ENCODE measurements at places on chromosomes 4 and X. TPM values are rescaled to one million over a fixed set of nuclear protein-coding genes. Genes with fewer than 3 reads are reported as not detected.

Gene HTRA3
- total RNA-seq, result not detected

Gene CPE
- not detected for total RNA-seq

Gene RNF212
- 2.9 TPM for total RNA-seq

Gene MGAT4D
- total RNA-seq, result not detected

Gene FREM3
- not detected for total RNA-seq

Gene ZMAT1
- total RNA-seq, result 1.1 TPM

Gene UGT2A3
- total RNA-seq, result 0.08 TPM

Gene HUWE1
- 433 TPM for total RNA-seq

Gene NUDT10
- total RNA-seq, result 1.1 TPM

Gene AWAT2
- total RNA-seq, result not detected

Gene CITED1
- not detected for total RNA-seq

Gene GPR34
- 0.38 TPM for total RNA-seq

Gene PNMA5
- not detected for total RNA-seq

Gene WDFY3
- total RNA-seq, result 0.30 TPM

Gene WNK3
- total RNA-seq, result 0.71 TPM

Gene SPANXB1
- not detected for total RNA-seq

Gene ADRA2C
- total RNA-seq, result not detected

Gene PIR
- 1.0 TPM for total RNA-seq

Gene MAB21L2
- not detected for total RNA-seq

Gene DGAT2L6
- total RNA-seq, result not detected

Gene SMIM10L2A
- total RNA-seq, result 0.38 TPM

Gene MTTP
- not detected for total RNA-seq

Gene NEIL3
- total RNA-seq, result 1.2 TPM

Gene F8A1
- 54.8 TPM for total RNA-seq

Gene UCHL1
- 9.3 TPM for total RNA-seq

Gene NSG1
- total RNA-seq, result 1.9 TPM

Gene TMLHE
- total RNA-seq, result 4.9 TPM

Gene SSX4
- total RNA-seq, result not detected

Gene HSFX1
- total RNA-seq, result 0.22 TPM

Gene NSUN7
- total RNA-seq, result not detected

Gene ERCC6L
- total RNA-seq, result 2.9 TPM

Gene C4orf50
- total RNA-seq, result 0.11 TPM

All from activated T-cell treated with anti-CD3 and anti-CD28 coated beads, Interleukin-2, amount 50 U/mL, for 4 hours (primary cell).